ENCODE measurements at places on chromosomes 12 and 14. TPM values are rescaled to one million over a fixed set of nuclear protein-coding genes. Genes with fewer than 3 reads are reported as not detected.

Gene NEDD8
- total RNA-seq = 142 TPM

Gene AQP2
- not detected for total RNA-seq

DNA sequence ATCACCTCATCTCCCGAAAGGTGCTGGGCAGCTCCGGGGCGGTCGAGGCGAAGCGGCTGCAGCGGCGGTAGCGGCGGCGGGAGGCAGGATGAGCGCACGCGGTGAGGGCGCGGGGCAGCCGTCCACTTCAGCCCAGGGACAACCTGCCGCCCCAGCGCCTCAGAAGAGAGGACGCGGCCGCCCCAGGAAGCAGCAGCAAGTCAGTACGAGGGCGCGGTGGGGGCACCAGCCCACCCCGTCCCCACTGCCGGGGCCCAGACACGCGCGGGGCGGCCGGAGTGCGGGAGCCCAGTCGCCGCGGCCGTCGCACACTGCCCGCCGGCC is 862 bp downstream of the HMGA2 start:
- DNase-seq = no peak

DNA sequence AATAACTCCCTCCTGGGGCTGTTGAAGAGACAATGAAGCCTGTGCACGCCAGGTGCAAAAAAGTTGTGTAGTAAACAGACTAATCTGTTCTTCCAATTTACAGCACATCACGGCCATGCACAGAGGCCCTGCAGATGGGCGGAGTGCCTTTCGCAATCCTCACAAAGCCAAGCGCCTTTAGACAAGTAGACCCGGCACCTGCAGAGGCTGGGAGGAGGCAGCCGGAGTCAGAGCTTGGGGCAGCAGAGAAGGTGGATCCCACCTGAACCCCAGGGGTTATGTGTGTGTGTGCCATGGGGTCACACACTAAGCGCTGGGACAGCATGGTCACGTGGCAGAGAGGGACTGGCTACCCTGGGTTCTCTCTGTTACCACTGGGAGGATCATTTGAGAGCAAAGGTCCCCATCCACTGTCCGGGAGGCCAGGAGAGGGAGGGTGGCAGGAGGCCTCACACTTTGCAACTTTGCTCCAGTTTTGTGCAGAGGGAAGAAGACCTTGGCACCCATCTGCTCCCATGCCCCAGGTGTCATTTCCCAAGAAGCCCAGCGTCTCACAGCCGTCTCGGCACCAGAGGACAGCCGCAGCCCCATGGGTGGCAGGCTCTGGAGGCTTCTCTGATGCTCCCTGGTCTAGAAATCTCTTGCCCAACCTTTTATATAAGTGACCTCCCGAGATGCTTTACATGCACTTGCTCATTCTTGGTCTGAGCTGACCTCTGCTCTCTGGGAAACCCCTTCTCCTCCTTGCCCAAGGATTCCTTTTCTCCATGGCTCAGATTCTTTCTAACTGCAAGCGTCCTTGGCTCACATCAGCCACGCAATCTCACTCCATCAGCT is 80.0 kb upstream of the DICER1 start:
- DNase-seq = no peak

Gene PDE3A
- 0.02 TPM for total RNA-seq

Gene FGF23
- total RNA-seq = not detected

Gene TAS2R8
- not detected for total RNA-seq

Gene ACVRL1
- total RNA-seq = 1.4 TPM

Gene ABCC9
- total RNA-seq = 0.11 TPM

Gene KRT1
- not detected for total RNA-seq

- no peak for DNase-seq
These were observed 47.0 kb downstream of the ITPK1 start for GRCh38 chr14:93068711-93069110.

Gene PAPLN
- 2.9 TPM for total RNA-seq

DNA sequence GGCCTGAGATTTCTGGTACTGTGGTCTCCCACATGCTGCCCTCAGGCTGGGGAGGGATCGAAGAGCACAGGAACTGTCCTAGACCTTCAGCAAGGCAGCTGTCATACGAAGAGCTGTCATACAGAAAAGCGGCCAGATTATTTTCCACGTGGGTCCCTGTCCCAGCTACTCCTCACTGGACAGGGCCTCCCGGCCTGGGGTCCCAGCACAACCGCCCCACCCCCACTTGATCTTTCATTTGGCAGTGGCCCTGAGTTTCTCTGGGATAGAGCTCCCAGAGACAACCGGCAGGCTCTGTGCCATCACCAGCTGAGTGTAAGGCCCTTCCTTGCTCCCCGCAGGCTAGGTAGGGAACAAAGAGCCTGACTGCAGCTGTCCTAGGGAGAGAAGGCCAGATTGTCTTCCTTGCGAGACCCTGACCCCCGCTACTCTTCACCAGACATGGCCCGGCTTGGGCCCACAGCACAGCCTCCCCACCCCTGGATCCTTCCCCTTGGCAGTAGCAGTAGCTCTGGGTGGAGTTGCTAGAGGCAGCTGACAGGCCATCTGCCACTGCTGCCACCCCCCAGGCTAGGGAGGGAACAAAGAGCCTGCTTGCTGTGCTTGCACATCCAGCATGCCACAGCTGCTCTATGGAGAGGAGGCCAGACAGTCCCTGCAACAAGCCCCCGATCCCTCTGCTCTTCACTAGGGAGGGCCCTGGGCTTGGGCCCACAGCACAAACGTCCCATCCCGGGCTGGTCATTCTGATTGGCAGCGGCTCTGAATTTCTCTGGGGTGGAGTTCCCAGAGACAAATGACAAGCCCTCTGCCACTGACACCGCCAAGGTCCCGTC is 3.1 kb upstream of the OR4N2 start:
- DNase-seq = no peak

GRCh38 chr12:3203713-3204112 is 126.5 kb downstream of the TSPAN9 start:
- no peak for DNase-seq

All from K562 (cell line).